ENCODE measurements at places on chromosomes 6 and 20. TPM values are rescaled to one million over a fixed set of nuclear protein-coding genes. Genes with fewer than 3 reads are reported as not detected.

Gene PSORS1C2
- not detected for total RNA-seq

Gene RWDD2A
- 8.8 TPM for total RNA-seq

Gene INSM1
- total RNA-seq, result 20.3 TPM

Gene SLX4IP
- 7.8 TPM for total RNA-seq

Gene TMEM244
- not detected for total RNA-seq

Gene ERVFRD-1
- not detected for total RNA-seq

Gene ENPP4
- 19.7 TPM for total RNA-seq

Gene PLN
- total RNA-seq, result not detected

Gene ISM1
- 0.63 TPM for total RNA-seq

Gene FRK
- 0.63 TPM for total RNA-seq

Gene CTSZ
- total RNA-seq, result 10.3 TPM

Gene TPX2
- total RNA-seq, result 11.0 TPM

Gene CTCFL
- total RNA-seq, result not detected

Gene CST7
- not detected for total RNA-seq

Gene AVP
- total RNA-seq, result not detected

Gene NOX3
- total RNA-seq, result not detected

Gene GRM4
- 5.3 TPM for total RNA-seq

Gene COL11A2
- total RNA-seq, result 3.4 TPM

Gene SMPDL3A
- total RNA-seq, result 22.5 TPM

Gene EFCAB8
- total RNA-seq, result not detected

Gene HEY2
- total RNA-seq, result 1.3 TPM

Gene HLA-DPA1
- total RNA-seq, result 0.94 TPM

Gene SLC52A3
- not detected for total RNA-seq

Gene MAN1A1
- 13.8 TPM for total RNA-seq

Gene BTN1A1
- not detected for total RNA-seq

Gene ME1
- total RNA-seq, result 2.2 TPM

Gene FOXS1
- total RNA-seq, result not detected

Gene COL9A1
- 11.0 TPM for total RNA-seq

Gene TFAP2D
- total RNA-seq, result not detected

Gene HACE1
- 81.7 TPM for total RNA-seq

Gene DEF6
- total RNA-seq, result 1.6 TPM

Gene MRPL14
- total RNA-seq, result 30.7 TPM

Gene ID4
- total RNA-seq, result 82.0 TPM

Gene PET117
- 16.9 TPM for total RNA-seq

Gene FAM162B
- total RNA-seq, result 1.3 TPM

Gene OR2H2
- not detected for total RNA-seq

Gene PGM3
- 71.7 TPM for total RNA-seq

Gene VWA7
- 0.31 TPM for total RNA-seq

Gene NKX2-2
- 0.31 TPM for total RNA-seq

Gene CLDN20
- total RNA-seq, result not detected

Gene TGM3
- total RNA-seq, result 0.31 TPM

Gene PXDC1
- 12.5 TPM for total RNA-seq

Gene MICA
- total RNA-seq, result 0.63 TPM

Gene DHX35
- total RNA-seq, result 21.3 TPM
